ENCODE measurements at places on chromosomes 2 and 18.
A peak's percentile ranks its signal among the peaks of the same experiment; 100 is the strongest.

- no peak for DNase-seq
Measured at GRCh38 chr2:216170076-216170763, 61.1 kb downstream of the XRCC5 start.

GRCh38 chr2:113080134-113080533, 12.4 kb downstream of the IL1F10 start:
- DNase-seq = no peak

GRCh38 chr2:217990791-217991465, 11.9 kb downstream of the TNS1 start:
- DNase-seq = no peak

DNA sequence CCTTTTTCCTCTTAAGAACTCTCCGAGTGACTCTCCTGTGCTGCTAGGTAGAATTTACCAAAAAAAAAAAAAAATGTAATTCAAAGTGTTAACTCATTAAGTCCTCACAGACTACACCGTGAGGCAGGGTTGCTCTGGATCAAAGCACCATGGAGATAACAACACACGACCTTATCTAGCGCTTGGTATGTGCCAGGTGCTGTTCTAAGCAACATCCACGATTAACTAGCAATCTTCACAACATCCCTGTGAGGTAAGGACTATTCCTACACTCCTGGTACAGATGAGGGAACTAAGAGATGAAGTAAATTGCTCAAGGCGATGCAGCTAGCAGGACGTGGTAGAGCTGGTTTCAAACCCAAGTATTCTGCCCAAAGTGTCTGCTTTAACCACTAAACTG, 1.8 kb downstream of the MOGAT1 start:
- no peak for DNase-seq

- no peak for DNase-seq
Measured at GRCh38 chr2:28325173-28325566, 67.5 kb upstream of the FOSL2 start.

- DNase-seq = no peak
Measured at GRCh38 chr2:187475499-187476248, 27.6 kb upstream of the CALCRL start.

DNA sequence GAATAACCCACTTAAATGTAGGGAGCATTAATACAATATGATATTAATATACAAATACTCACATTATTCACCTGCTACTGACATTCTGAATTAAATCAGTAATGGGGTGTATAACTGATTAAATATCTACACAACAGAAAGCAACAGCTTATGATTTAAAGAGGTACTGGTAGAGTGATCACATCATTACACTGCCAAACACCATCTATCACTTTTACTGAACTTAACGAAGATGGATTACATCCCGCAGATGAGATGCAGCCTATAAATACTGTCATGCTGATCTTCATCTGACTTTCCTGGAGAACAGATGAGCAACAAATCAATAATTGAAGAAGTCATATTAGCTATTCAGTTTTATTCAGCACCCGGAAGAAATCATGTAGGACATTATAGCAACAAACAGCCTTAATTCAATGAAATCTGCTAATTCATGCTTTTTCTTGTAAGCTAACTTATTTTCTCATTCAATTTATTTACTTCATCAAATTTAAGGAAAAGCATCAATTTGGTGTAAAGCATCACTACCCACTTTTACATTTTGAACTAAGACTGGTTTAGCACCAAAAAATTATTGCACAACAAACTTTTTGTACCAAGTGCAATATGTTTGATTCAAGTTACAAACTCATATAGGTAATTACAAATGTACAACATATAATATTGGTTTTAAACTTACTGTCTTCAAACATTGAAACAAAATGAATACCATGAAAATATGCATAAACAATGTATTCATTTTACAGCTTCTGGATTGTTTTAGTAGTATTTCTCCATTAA, 1509.0 kb downstream of the LRP1B start:
- no peak for DNase-seq

DNA sequence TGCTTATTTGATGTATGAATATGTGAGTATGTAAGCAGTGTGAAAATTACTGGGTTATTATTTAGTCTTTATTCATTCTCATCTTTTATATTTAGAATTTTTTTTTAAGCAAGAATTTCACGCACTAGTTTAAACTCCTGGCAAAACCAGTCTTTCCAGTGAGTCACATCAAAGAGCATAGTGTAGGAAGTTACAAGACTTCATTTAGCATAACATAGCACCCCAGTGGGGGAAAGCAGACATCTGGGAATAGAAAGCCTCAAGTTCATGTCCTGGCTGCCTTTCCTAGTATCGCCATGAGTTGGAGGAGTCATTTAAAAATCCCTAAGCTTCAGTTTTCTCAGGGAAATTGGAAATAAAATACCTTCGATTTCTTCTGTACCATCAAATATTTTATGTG, 408.3 kb downstream of the NUP35 start:
- no peak for DNase-seq

- no peak for DNase-seq
Measured at GRCh38 chr2:16939771-16940170, 274.1 kb upstream of the CYRIA start.

- no peak for DNase-seq
Measured at GRCh38 chr18:72114801-72115594, 429.1 kb downstream of the CBLN2 start.

DNA sequence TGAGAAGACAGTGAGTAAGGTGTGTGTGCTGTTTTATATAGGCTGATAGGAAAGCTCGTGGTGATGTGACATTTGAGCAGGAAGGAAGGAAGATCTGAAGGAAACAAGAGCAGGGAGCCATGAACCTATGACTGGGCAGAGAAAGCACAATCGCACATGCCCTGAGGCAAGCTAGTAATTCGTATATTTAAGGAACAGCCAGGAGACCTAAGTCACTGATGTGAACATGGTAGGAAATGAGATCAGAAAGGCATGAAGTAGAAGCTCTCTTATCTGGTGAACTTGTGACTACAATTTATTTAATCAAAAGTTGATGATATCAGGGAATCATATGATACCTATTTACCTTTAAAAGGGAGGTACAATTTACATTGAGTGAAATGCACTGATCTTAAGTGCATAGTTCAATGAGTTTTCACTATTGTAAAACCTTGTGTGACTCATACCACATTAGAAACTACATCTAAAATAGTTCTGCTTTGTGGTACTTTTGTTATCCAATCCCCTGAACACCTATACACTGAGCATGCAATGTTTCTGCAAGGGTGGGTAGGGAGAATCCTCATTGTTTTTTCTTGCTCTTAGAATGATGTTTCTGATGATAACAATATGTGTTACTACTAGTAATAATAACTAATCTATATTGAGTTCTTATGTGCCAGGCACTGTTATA, 67.5 kb downstream of the GALNT13 start:
- no peak for DNase-seq

DNA sequence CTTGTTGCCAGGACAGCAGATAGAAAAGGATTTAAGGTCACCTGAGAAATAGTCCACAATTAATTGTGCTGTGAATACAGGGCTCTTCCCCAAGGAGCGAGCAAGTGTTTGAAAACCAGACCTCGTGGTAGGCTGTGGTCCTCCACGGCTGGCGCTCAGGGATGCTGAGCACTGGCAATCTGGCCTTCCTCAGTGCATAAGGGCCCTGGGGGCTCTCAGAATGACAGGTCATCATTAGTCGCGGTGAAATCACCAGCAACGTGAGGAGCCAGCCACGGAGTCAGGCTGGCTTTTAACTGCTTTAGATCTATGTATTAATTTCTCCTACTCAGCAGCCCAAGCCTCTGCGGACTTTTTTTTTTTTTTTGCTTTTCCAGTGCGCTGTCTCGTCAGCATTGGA, 148.5 kb downstream of the FHOD3 start:
- no peak for DNase-seq

DNA sequence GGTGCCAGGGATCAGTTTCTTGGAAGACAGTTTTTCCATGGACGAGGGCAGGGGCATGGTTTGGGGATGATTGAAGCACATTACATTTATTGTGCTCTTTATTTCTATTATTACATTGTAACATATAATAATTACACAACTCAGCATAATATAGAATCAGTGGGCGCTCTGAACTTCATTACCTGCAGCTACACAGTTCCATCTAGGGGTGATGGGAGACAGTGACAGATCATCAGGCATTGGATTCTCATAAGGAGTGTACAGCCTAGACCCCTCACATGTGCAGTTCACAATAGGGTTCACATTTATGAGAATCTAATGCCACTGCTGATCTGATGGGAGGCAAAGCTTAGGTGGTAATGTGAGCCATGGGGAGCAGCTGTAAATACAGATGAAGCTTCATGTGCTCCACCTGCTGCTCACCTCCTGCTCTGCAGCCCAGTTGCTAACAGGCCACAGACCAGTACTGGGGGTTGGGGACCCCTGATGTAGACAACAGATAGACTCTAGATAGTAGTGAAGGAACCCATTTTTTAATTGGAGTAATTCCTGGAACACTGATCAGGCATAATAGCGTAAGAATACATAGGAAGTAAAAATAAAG, 41.5 kb upstream of the MC4R start:
- DNase-seq = no peak

GRCh38 chr2:200193791-200194190, 112.7 kb upstream of the SPATS2L start:
- DNase-seq = no peak

DNA sequence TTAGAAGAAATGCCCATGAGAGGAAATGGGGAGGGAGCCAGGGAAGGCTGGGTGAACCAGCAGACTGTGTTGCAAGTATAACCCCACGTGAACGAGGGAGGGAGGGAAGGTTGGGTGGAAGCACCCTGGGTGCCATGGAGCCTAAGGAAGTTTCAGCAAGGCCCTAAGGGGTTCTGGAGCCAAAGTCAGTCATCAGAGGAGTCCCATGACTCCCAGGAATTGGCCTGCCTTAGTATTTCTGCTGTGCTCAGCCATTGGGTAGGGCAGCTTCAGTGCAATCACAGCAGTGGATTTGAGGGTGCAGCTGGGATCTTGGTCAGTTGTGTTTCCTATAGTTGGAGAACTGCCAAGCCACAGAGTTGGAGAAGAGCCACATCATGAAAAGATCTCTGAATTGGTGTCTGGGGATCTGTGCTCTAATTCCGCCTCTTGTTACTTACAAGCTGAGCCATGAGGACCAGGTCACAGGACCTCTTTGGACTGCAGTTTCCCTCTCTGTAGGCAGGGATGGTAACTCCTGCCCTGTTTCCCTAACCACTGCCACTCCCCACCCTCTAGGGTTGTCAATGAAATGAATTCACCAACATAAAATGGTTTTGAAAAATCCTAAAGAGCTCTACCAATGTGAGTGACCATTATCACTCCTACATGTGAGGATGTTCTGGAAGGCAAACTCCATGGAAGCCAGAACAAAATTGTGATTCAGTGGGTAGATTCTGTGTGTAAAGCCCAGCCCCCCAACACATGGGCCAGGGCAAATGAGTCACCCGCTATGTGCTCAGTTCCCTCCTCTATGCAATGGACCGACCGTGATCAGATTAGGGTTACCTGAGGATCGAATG, 108.9 kb downstream of the CLIP4 start:
- DNase-seq = peak; percentile 33

DNA sequence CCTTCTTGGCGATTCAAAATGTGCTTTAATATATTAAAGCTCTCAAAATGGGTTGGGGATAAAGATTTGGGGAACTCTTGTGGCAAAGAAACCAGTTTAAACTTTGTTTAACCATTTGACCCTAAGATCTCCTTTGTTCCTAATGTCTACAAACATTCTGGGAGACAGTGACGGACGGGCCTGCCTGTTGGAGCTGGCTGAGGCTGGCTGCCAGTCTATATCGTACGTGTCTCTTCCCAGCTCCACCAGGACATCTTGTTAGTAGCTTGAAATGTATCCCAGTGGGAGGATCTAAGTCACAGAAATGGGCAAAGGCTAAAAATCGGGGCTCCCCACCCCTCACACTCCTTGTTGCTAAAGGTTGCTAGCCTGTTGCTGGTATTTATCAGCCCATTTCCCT, 30.7 kb downstream of the ZNF532 start:
- no peak for DNase-seq

DNA sequence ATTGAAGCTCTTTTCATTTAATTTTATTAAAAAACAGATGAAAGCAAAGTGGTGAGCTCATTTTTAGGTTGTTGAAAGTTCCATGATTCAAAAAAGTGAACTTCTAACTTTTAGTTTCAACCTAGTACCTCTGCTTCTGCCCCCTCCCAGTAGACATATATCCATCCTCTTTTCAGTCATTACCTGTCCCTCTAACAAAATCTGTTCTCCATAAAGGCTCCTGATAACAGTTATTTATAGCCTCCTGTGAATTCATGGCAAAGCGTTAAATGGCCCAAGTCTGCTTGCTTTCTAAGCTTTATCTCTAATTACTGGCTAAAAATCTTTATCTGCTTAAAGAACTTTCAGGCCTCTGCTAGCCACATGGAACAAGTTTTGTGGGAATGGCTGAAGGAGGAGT, 148.1 kb downstream of the TTC27 start:
- no peak for DNase-seq

DNA sequence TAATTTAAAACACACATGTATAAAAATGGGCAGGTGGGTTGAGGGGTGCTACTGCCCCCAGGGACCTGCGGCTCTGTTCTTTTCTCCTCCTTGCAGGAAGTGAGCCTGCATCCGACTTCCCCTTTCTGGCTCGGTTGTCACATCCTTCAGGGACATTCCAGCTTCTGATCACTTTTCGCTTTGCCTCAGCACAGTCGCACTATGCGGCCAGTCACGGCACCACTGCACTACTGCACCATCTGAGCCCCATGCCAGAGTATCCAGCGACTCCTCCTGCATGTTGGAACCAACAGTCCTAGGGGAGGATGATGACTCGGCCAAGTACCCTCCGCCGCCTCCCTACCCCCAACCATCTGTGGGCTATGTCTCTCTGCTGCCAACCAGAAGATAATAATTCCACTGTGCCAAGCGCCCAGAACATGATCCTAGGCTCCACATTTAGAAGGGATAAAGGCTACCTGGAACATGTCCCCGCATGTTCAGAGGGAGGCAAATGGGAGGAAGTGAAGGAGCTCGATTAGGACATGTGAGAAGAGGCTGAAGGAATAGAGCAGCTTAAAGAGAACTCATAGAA, 17.6 kb downstream of the CDC42EP3 start:
- peak; percentile 57 for DNase-seq

DNA sequence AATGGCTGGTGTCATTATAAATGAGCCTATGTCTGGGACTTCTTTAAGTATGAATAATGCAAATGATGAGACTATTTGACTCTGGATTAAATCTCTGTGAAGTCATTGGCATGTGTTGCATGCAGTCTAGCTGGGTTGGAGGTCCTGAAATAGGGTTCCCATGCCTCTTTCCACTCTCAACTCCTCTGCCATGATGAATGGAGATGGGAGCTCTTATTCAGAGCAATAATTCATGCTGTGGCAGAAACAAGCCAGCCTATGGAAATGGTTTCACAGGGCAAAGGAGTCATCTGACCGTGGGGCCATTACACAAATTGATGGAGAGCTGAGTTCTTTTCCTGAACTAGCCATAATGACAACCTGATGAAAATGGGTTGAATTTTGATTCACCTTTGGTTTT, 15.5 kb upstream of the CCDC195 start:
- DNase-seq = no peak

GRCh38 chr2:195824478-195824877, 167.5 kb downstream of the SLC39A10 start:
- DNase-seq = no peak

All from left cardiac atrium (tissue), 4 donors.